Suppressor macrophage treated with lipopolysaccharide for 1 hour (primary cell): ENCODE measurements at places on chromosomes 2 and 18.

DNA sequence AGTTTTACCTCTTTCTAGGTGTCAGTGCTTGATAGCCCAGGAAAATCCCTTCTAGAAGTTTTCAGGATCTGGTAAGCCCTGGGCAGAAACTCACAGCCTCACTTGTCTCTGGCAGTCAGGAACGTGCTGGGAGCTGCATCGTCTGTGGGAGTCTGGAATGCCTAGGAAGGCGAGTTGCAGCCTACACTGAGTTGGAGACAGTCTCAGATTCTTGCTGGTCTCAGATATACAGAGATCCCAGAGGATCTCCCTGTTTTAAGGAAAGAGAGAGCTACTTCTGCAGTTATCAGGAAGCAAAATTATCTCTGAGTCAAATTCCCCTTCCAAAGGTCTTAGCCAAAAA is 104.4 kb upstream of the CDC42EP3 start:
- no peak for DNase-seq

DNA sequence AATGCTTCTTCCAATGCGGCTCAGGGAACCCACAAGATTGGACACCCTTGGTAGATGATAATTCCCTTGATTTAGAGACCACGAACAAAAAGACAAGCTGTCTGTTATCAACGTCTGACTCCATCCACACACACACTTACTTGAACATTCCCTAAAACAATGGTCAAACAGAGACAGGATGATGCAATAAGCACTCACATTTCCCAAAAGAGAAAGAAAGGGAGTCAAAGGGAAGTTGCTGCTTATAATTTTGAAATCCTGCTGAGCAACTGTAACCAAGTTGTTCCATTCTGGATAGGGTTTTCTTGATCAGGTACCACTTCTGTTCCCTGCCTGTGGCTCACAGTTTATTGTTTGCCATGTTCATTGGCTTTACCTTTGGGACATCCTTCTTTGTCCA is 571.3 kb upstream of the CNTNAP5 start:
- DNase-seq: no peak

GRCh38 chr2:133972786-133973185 is 281.1 kb upstream of the MGAT5 start:
- no peak for DNase-seq

- no peak for DNase-seq
Observed at GRCh38 chr2:133526530-133527300, 41.5 kb downstream of the NCKAP5 start.

DNA sequence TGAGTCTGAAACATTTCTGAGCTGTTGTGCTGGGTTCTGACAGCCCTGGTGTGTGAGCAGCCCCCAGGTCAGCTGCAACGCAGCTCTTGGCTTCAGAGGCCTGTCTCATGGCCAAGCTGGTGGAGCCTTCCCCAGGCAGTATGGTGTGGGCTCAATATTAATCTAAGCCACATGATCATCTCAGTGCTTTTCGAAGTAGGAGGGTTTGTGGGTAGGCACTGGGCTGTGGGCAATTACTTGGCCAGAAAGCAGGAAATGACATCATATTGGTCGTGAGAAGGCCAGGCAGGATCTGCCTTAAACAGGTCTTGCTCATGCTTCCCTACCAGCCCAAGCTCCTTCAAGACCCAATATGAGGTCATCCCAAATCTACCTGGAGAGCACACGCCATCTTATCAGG is 26.9 kb downstream of the LOXHD1 start:
- peak; percentile 35 for DNase-seq

- DNase-seq: no peak
Observed at GRCh38 chr2:196990092-196990491, 63.6 kb upstream of the PGAP1 start.
